ENCODE measurements at places on chromosomes 16 and 17.

DNA sequence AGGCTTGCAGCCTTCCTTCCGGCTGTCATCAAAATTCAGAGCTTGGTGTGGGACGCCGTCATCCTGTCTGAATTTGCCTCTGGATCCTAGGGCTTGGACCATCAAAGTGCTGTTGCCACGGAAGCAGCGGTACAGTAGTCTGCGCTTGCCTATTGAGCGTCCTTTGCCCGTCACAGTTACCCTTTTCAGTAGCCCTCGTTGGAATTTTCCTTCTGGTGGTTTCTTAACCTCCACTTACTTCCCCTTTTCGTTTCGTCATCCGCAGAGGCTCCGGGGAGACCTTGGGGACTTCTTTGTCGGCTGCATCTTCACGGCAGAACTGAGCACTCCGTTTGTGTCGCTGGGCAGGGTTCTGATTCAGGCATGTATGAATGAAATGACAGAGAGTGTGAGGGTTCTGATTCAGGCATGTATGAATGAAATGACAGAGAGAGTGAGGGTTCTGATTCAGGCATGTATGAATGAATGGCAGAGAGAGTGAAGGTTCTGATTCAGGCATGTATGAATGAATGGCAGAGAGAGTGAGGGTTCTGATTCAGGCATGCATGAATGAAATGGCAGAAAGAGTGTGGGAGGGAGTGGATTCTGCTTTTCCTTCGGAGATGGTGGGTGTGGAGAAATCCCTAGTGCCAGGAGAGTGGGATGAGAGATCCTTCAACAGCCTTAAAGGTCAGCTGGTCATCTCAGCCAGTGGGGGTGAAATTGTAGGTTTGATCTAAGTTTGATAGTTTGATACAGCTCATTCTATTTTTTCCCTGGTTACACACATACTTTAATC lies 8.0 kb downstream of the TLCD3A start:
- DNase-seq, result no peak

GRCh38 chr17:50596191-50597037 lies 35.9 kb downstream of the CACNA1G start:
- DNase-seq, result no peak

DNA sequence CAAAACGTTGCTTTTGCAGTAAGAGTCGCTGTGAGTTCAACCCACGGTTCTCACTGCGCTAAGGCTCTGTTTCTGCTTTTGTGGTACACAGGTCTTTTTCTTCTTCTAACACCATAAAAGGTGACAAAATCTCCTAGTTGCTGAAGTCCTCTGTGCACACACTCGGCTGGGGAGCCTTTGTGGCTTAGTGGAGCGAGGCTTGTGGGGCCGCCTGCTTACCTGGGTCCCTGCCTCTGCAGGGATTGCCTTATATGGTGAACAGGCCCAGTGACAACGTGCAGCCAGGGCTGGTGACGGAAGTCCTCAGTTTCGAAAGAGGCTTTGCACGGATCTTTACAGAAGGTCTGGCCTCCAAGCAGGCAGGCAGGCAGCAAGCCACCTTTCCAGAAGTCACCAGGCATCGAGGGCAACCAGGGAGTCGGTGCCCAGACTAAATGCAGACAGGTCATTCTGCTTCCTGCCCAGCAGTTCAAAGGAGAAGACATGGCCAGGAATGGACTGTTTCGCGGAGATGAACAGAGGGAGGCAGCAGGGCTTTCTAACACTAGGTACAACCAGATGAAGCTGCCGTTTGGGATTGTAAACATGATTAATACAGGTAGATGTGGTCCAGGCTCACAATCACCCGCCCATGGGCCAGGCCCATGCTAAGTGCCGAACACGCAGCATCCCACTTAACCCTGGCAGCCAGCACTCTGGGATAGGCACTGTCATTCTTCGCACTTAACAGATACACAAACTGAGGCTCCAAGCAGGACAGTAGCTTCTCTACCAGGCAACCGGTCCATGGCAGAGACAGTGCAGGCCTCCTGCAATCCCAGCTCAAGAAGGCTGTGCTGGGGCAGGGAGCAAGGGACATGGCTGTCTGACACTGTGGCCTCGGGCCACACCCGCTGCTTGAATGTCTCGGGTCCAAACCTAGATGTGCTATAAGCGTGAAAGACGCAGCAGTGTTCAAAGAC lies 10.7 kb upstream of the MEAK7 start:
- DNase-seq, result no peak

- DNase-seq, result no peak
Observed at GRCh38 chr16:4525634-4526277, 12.8 kb downstream of the CDIP1 start.

- no peak for DNase-seq
Observed at GRCh38 chr16:85665373-85665740, 23.4 kb downstream of the GINS2 start.

GRCh38 chr16:9823510-9823909 lies 358.7 kb downstream of the GRIN2A start:
- no peak for DNase-seq

DNA sequence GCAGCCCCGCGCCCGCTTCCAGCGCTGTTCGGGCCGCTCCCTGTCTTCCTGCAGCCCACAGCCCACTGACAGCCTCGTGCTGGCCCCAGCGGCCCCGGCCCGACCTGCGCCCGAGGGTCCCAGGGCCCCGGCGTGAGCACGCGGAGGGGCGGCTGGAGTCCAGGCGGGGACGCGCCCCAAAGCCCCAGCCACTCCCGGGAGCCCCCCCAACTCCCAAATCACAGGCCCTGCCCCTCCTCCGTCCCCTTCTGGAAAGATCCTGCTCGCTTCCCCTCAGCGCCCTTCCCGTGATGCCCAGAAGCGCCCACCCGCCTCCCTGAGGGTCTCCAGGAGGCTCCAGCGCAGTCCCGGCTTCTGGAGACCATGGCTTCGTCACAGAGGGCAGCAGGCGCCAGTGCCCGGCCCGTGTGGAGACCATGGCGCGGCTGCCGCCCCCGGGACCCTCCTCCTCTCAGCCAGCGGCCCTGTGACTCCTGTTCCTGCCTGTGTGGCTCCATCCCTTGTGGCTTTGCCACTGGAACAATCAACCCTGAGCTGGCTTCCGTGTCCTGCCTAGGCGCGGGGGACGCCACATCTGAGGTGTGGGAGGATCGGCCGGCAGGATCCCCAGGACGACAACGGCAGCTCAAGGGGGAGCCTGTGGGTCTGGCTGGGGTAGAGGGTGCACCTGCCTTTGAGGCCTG lies 3.9 kb downstream of the UTS2R start:
- no peak for DNase-seq

GRCh38 chr17:81483085-81483861 lies 29.3 kb downstream of the ACTG1 start:
- DNase-seq, result no peak

DNA sequence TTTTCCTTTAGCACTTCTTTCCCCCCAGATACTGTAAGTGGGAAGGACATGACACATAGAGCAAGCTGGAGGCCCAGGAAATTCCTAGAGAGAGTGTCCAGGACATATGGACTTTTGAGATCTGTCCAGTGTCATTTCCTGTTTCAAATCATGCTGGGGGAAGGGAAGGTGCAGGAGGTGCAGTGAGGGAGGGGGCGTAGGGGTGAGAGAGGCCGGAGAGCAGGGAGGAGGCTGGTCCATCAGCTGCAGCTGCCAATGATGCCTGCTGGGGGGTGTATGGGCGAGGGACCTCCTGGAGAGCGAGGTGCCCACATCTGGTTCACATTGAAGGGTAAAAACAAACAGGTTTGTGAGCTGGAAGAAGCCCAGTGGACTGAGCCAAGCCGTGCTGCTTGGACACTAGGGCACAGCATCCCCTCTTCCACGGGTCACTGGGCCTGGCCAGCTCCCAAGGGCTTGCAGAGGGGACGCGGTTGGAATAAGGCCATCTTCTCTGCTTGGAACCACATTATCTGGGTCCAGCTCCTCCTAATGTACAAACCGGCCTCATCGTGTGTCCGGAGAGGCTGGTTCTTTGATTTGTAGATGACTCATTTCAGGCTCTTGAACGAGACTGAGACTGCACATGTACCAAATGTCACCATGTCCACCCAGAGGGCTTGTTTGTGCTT lies 70.4 kb upstream of the SMURF2 start:
- no peak for DNase-seq

- no peak for DNase-seq
Observed at GRCh38 chr17:27414271-27414670, 42.0 kb upstream of the KSR1 start.

- DNase-seq, result peak; percentile 64
Observed at GRCh38 chr17:74987909-74988711, 678 bp downstream of the CDR2L start.

DNA sequence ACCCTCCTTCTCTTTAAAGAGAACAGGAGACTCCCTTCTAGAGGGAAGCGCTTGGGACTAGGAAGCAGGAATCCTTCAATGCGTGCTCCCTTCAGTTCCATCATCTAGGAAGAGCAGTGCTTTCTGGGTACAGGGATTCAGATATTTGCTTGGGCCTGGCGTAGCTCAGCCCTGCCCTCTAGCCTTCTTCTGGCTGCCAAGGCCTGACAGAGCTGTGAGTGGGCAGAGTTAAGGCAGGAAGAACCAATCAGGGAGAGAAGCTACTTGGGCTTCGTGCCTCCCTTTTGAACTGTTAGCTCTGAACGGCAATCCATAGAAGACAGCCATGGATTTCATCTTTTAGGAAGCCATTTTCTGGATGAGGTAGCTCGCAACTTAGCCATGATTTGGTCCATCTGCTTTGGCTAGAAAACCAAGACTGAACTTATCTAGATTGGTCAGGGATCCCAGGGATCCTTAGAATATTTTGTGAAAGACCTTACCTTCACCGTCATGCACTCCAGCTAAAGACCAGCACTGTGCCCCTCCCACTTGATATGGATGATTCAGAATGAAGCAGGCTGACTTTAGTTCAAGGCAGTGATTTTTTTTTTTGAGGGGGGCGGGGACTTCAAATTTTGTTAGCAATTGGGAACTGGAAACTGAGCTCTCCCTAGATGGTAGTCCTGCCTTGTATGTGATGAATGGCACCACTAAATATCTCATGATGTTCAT lies 2.5 kb upstream of the CORO6 start:
- DNase-seq, result peak; percentile 63

GRCh38 chr17:78131172-78132083 lies 857 bp downstream of the TMC8 start:
- DNase-seq, result no peak

DNA sequence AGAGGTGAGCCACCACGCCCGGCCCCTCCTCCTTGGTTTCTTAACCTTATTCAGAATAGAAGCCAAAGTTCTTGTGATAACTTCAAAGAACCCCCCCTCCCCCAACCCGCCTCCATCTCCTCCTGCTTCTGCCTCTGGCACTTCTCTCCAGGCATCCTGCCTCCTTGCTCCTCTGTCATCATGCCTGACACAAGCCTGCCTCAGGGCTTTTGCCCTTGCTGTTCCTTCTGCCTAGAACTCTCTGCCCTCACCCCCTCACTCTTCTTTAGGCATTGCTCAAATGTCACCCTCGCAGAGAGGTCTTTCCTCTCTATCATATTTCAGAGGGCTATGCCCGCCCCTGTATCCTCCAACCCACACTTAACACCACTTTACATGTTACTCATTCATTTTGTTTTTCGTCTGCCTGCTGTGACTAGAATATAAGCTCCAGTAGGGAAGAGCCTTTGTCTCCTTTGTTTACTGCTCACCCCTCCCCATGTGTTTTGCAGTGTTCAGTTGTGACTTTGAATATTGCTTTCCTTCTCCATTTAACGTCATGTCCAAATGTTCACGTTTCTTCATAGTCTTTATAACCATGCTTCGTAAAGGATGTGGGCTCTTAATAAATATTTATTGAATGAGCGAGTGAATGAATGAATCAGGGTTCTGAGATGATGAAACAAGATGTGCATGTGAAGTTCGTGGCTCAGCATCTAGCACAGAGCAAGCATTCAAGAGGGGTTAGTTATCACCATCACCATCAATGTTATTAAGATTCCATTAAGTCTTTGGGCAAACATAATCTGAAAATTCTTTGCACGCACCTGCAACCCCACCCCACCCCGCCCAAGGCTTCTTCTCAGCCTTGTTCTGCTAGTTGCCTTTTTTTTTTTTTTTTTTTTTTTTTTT lies 186.2 kb upstream of the WSCD1 start:
- no peak for DNase-seq

DNA sequence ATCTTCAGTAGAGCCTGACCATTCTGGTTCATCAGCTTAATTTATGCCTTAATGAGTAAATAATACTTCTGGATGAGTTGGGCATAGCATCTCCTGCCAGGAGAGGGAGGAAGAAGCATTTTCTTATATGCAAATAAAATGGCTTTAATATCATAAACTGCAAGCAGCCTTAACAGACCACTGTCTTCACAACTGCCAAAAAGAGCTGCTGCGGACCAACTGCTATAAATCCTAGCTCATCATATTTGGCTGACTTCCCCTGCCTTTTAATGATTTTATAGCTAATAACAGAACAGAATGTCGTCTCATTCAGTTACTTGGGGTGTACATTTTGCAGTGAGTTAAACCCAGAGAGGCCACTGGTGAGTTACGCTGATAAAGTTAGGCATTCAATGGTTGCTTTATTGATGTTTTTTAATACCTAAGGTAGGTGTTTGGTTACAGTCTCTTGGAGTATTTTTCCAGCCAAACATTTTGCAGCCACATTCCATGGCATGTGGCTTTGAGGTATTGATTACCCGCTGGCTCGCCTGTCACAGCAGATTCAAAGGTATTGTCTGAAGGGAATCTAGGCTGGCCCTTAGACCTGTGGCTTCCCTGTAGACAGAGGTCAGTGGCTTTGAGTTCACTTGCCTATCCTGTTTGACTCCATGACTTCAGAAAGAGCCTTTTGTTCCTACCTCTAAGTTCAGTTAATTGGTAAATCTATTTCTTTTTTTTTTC lies 16.4 kb downstream of the FAM20A start:
- no peak for DNase-seq

- DNase-seq, result no peak
Observed at GRCh38 chr16:56889206-56889605, 24.2 kb downstream of the SLC12A3 start.

GRCh38 chr16:66551788-66552285 lies 539 bp upstream of the CKLF start:
- no peak for DNase-seq

DNA sequence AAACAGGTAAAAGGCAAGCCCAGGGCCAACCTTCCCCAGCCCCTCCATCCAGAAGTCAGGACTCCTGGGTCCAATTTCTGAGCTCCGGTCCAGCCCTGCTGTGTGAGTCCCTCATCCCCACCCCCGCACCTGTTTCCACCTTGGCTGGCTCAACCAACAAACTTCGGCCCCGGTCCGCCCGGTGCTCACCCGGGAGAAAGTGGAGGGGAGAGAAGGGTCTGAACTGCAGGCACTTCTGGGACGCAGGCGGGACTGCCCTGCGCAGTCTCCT lies 541 bp downstream of the RHBDF2 start:
- no peak for DNase-seq

GRCh38 chr17:1181753-1182137 lies 2.0 kb upstream of the ABR start:
- no peak for DNase-seq

- no peak for DNase-seq
Observed at GRCh38 chr17:59783221-59784047, 76.0 kb downstream of the VMP1 start.

Data from caudate nucleus (tissue), 63 donors.